ENCODE measurements at places on chromosomes 11 and 22.
A peak's percentile ranks its signal among the peaks of the same experiment; 100 is the strongest.

GRCh38 chr22:44676441-44677352 lies 25.3 kb upstream of the PRR5 start:
- DNase-seq: no peak

- DNase-seq: no peak
Observed at GRCh38 chr11:69409812-69410645, 71.4 kb upstream of the LINC01488 start.

DNA sequence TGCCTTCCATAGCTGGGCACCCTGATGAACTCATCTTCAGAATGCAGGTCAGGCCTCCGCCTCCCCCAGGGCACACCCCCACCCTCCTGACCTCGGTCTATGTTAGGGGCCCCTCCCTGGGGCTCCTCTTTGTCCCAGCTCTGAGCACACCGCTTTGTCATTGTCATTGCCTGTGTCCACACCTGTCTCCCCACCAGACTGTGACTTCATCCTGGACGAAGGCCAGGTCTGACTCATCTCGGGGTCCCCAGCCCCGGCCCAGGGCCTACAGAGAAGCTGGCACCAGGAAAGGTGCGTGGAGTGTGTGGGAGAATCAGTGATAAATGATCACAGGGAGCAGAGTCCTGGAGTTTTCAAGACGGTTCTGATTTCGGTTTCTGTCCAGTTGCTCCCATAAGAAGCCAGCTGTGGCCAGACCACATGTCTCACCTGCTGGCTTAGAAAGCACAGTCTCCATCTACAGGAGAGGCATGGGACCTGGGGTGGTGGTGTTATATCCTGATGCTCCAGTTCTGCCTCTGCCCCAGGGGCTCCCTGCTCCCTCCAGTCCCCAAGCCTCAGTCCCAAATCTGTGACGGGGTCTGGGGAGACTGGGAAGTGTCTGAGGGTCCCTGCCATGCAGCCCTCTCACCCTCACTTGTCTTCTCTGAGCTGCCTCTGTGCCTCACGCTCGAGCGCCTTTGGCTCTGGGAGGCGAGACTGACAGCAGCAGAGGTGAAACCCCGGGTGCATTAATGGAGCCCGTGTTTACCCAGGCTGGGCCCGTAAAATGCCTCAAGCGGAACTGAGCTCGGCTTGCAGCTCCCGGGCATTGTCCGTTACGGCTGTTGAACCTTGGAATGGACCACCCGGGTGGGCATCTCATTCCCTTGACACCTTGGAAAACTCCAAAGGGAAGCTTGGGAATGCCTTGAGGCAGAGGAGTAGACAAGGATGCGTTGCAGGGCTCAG lies 85.5 kb upstream of the WNT11 start:
- no peak for DNase-seq

GRCh38 chr11:79026803-79027445 lies 413.9 kb downstream of the TENM4 start:
- DNase-seq: no peak

- DNase-seq: peak; percentile 53
Observed at GRCh38 chr11:117822074-117823033, 2.2 kb downstream of the FXYD2 start.

DNA sequence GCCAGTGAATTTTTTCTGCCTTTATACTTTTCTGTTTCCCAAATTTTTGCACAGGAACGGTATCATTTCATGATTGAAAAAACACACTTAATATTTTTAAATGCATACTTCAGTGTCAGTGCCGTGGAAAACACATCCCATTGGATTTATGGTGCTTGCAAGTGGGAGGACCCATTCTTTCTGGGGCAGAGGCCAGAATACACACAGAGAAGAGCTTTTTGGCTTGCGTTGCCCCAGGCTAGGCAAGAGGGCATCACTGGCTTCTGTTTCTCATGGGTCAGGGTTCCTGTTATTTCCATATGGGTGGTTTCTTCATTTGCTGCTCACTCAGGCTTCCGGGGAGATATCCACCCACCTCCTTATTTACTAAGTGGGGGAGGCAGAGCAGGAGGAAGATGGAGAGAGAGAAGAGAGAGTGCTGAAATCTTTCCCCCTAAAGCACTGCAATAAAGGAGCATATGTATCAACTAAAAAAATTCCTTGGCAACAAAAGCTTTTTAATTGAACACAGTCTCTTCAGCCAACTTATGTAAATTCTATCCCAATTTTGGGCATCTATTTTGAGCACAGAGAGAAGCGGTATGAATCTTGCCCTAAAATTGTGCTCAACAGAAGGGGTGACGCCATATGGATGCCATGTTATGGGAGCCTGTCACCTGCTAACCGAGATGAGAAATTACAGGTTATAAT lies 66.0 kb upstream of the KIRREL3 start:
- no peak for DNase-seq

DNA sequence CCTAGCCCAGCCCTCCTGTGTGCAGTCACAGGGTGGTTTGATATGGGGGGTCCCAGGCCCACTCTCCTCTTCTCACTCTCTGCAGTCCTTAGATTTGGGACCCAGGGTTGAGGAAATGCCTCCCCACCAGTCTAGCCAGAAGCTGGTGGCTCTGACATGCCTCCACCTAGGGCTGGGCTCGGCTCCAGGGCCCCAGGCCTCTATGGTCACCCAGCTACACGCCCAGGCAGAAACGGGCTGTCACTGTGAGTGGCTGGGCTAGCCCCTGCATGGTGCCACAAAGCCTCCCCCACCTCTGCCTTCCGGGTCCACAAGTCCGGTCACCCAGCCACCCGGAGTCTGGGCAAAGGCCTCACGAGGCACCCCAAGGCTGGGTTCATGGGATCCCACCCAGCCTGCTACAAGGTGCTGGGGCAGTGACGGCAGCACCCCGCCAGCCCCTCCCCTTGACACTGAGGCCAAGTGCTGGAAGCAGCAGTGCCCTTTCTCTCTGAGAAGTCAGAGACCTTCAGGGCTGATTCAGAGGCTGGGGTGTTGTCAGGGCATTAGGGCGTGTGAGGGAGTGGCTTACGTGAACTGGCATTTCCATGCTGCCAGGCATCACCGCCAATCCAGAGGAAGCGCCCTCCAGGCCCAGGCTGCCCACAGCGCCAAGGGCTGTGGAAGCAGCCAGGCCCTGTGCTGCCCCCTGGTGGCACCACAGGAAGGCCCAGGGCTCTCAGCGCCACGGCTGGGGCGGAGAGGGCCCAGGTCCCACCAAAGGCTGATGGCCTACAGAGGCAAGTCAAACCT lies 638 bp upstream of the PITPNM1 start:
- peak; percentile 87 for DNase-seq

DNA sequence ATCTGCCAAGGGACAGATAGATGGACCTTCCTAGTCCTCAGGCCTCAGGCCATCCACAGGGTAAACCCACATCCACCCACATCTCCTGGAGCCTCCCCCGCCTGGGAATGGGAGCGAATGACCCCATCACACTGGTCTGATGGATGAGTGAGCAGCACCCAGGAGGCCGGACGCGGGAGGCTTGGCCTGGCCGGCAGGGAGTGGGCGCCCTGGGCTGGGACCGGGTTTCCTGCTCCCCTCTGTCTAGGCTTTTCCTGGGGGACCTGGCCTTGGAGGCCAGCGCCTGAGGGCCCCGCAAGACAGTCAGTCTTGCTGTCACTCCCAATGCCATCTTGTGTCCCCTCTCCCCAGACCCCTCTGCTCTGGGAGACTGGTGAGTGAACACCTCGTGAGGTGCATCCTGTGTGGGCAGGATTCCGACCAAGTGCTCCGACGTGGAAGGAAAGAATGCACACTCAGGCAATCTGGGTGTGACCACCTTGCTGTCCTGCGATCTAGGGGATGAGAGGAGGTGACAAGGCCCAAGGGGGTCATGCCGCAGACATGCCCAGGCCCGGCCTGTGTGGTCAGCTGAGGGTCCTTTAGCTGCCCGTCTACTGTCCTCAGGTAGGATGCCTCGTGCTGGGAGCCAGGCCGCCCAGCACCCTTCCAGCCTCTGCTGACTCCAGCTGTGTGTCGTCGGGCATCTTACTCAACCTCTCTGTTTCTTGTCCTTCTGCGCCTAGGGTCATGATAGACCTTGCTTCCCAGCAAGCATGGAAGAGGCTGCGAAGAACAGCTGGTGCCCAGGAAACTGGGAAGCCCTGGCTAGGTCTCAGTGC lies 26.5 kb upstream of the WNT7B start:
- no peak for DNase-seq

GRCh38 chr11:35231076-35231860 lies 92.3 kb downstream of the CD44 start:
- no peak for DNase-seq

- DNase-seq: no peak
Observed at GRCh38 chr11:66277471-66278362, at the start of gene CNIH2. Gene CNIH2, plus strand, starts transcription at chr11:66278175. Its CDS starts 282 bp downstream, at chr11:66278457.

- DNase-seq: no peak
Observed at GRCh38 chr11:27914080-27914479, 193.9 kb downstream of the KIF18A start.

GRCh38 chr11:8028766-8029165 lies 41.6 kb downstream of the EIF3F start:
- no peak for DNase-seq
